ENCODE measurements at places on chromosomes 1 and 21.

DNA sequence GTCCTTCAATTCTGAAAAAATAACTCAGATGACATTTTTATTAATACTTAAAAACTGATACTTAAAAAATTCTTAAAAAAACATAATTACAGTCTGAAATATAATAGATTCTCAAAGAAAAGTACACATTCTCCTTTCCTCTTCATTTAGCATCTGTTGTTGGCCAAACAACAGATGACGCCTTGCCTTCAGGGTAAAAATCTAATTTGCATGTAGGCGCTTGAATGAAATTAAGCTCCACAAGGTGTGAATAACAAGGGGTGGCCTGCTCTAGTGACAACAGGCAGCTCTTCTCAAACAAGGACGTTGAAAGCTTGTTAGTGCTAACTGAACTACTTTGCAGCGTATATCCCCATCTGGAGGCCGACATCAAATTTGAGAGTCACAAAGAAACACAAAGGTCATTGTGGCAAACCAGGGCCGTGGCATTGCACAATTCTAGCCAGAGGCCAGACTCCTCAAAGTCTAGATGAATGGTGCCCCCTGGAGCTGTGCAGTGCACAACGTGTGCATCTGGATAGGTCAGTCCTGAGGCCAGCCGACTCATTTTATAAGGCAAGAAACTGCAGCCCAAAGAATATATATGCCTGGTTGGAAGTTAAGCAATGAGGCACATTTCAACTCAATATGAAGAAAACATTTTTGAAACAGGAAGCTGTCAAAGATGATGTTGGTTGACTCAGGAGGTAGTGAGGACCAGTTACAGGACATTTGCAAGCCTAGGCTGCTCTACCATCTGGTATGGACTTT is 459.2 kb upstream of the RUNX1 start:
- DNase-seq: peak; percentile 71

DNA sequence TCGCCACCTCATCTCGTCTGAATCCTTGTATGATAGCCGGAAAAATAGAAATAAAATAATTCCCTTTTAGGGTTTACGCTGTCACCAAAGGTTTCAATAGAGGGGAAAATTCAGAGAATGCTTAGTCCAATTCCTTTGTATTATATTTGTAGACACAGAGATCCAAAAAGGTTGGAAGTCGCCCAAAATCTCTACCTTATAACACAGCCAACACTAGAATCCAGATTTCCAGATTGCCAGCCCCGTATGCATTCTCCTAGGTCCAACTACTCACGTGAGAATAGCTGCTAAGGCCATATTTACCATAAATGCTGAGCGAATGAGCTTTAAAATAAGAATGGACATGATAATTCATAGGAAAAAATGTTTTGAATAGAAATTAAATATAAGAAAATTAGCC is 124.5 kb downstream of the KCNK1 start:
- DNase-seq: no peak

- no peak for DNase-seq
These were observed 18.7 kb upstream of the OR6N2 start for GRCh38 chr1:158799689-158800088.

DNA sequence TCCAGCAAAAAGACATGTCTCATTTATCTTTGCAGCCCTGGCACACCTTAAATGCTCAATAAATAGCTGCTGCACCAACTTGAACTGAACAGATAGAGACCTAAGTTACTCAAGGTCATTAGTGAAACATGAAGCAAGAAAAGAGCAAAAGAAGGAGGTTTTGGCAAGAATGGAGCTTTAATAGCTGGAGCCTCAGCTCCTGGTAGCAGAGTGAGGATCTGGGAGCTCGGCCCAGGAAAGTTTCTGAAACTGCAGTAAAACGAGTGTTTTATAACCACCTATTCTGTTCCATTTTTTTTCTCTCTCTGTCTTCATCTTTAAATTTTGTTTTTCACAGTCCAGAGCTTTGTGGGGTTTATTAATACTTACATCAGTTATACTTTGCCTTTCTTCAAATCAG is 207.5 kb downstream of the SETD4 start:
- no peak for DNase-seq

- DNase-seq: peak; percentile 55
These were observed 312.6 kb downstream of the DUSP10 start for GRCh38 chr1:221429264-221429663.

- DNase-seq: no peak
These were observed 24.8 kb upstream of the SLFNL1 start for GRCh38 chr1:41046347-41046775.

DNA sequence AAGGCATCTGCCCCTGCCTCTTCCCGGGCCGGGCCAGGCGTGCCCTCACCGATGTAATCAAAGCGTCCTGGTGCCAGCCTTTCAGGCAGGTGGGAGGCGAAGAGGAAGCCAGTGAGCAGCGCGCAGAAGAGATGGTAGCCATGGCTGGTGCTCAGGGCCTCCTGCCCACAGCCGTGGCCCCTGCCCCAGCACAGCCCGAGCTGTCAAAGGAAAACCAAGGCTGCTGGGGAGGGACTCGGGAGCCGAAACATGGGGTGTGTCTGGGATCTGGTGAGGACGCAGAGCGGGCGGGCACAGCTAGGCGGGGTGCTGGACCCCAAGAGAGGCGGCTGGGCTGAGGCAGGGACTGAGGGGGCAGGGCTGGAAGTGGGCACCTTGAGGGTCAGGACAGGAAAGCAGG is 2.7 kb downstream of the BGLAP start:
- DNase-seq: no peak

GRCh38 chr21:17462276-17462981 is 50.4 kb upstream of the CXADR start:
- DNase-seq: peak; percentile 16

GRCh38 chr1:179767996-179768395 is 24.9 kb downstream of the FAM163A start:
- no peak for DNase-seq

DNA sequence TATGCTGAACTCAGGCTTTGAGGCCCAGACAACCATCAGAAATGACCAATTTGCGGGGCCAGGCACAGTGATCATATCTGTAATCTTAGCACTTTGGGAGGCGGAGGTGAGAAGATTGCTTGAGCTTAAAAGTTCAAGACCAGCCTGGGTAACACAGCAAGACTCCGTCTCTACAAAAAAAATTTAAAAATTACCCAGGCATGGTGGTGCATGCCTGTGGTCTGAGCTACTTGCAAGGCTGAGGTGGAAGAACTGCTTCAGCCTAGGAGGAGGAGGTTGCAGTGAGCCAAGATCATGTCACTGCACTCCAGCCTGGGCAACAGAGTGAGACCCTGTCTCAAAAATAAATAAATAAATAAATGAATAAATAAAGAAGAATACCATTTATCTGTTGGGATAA is 156.5 kb downstream of the EIF4G3 start:
- DNase-seq: peak; percentile 54

- DNase-seq: no peak
These were observed 54.2 kb downstream of the PBX1 start for GRCh38 chr1:164613176-164613575.

GRCh38 chr1:245383396-245384330 is 228.9 kb downstream of the KIF26B start:
- DNase-seq: no peak

- no peak for DNase-seq
These were observed 165.3 kb downstream of the COL24A1 start for GRCh38 chr1:85991261-85991660.

Data from EH (cell line).